Activated T-cell treated with anti-CD3 and anti-CD28 coated beads for 4 hours (primary cell): ENCODE measurements at places on chromosomes 3 and 15.

- DNase-seq: no peak
Observed at GRCh38 chr3:194640829-194641228, 7.6 kb upstream of the TMEM44 start.

DNA sequence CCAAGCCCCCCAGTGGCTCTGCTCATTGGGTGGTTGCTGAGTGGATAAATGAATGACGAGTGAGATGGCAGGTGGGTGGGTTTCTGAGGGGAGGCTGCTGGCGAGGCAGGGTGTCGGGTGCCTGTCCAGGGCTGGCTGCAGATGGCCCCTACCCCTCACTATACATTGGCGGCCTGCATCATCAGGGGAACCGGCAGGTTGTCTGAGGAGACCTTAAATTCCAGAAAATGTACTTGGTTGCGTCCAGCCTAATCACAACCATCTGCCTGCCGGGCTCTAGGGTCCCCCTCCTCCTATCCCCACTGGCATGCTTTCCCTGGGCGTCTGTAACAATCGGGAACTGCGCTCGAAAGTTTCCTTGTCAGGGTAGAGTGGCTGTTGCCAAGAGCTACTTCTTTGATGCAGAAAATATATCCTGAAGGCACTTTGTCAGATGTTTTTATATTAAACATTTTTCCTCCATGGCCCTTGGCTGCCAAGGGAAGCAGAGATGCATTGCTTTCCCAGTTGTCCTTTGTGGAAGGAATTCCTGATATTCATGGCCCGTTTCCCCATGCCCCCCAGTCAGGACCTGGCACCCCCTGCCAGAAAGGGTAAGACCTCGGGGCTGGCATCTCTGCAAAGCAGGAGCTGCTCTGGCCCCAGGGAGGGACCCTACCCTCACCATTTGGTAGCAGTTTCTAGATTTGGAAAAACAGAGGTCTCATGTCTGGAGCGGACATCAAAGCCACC, 22.9 kb downstream of the SMAD6 start:
- no peak for DNase-seq

- no peak for DNase-seq
Observed at GRCh38 chr3:78867409-78868372, 900.1 kb downstream of the ROBO1 start.

GRCh38 chr3:197748597-197749314, 927 bp upstream of the FYTTD1 start:
- no peak for DNase-seq

GRCh38 chr15:33795070-33795469, 173.2 kb upstream of the CHRM5 start:
- DNase-seq: no peak

- no peak for DNase-seq
Observed at GRCh38 chr15:77584201-77584600, 48.5 kb downstream of the LINGO1 start.

DNA sequence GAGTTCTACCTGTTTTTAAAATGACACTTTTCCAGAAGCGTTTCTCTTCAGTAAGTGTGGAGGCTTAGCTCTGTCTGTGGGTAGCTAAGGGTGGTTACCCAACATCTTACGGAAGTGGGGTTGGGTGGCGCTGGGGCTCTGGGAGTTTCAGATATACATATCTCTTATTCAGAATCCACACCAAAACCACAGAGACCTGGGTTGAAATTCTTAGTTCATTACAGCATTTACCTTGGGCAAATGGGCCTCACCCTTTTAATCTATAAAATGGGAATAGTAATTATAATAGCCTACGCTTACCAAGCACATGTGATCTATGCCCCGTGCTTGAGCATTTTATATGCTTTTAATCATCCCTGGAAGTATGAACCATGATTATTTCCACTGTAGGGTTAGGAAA, 9.4 kb downstream of the PTPRG start:
- no peak for DNase-seq

GRCh38 chr3:76502076-76502475, 537.8 kb upstream of the ROBO2 start:
- DNase-seq: no peak

- DNase-seq: peak; percentile 7
Observed at GRCh38 chr3:112847692-112848091, 1.0 kb upstream of the CD200R1L start.

DNA sequence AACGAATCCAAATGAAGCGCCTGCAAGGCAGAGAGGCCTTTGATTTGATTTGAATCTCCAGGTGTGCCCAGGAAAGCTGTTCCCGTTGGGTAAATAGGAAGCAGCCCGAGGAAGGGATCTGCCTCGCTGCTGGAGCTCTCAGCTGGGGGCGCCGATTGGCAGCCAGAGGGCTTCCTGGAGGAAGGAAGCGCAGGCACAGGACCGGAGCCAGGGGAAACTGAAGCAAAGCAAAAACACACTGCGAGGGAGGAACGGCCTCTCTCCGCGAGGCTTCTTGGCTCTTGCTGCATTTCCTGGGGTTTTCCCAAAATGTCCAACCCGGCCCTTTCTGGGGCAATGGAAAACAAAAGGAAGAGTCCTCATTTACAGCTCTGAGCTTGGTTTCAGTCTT, 80.3 kb downstream of the TMEM266 start:
- no peak for DNase-seq

GRCh38 chr15:65115542-65115941, 542 bp upstream of the UBAP1L start:
- no peak for DNase-seq

- no peak for DNase-seq
Observed at GRCh38 chr3:11155341-11156025, 1.2 kb downstream of the HRH1 start.

- DNase-seq: no peak
Observed at GRCh38 chr3:52670621-52671521, 14.8 kb downstream of the PBRM1 start.

DNA sequence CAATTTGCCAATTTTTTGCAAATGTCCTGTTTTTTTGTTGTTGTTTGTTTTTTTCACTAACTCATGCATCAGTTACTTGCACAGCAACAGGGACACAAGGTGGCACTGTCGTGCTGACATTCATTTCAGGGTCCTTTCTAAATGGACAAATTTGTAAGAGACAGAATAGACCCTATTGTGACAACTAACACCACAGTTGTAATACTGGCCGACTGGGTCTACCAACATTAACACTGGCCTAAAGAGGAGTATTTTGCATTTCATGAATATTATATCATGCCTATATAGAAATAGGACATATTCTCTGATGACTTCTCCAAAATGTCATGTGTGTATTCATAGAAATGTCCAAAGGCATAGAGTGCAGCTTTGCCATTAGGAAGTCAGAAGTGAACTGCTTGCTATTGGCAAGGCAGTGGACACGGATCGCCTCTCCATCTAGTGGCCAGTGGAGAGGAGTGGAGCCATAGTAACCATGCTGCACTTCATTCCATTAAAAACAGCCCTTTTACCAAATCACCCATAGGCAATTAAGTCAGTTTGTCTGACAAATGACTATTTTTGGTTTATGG, 54.8 kb downstream of the ZBTB20 start:
- peak; percentile 40 for DNase-seq

- no peak for DNase-seq
Observed at GRCh38 chr15:38695249-38696108, 130.9 kb upstream of the RASGRP1 start.

DNA sequence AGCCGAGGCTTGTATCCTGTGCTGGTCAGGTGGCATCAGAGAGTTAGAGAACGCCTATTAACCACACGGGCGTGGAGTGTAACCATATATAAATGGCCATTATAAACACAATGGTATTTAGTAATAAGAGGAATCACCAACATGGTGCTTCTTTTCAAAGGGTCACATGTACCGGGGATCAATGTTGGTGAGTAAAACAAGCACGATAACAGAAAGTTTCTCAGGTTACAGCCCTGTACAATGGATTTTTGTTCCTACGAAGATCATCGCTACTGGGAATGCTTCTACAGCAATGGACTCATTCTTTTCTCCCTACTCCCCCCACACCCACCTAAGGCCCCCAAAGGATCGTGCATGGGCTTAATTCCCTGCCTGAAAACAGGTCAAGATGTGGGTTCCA, 42.5 kb downstream of the MEIS2 start:
- no peak for DNase-seq

DNA sequence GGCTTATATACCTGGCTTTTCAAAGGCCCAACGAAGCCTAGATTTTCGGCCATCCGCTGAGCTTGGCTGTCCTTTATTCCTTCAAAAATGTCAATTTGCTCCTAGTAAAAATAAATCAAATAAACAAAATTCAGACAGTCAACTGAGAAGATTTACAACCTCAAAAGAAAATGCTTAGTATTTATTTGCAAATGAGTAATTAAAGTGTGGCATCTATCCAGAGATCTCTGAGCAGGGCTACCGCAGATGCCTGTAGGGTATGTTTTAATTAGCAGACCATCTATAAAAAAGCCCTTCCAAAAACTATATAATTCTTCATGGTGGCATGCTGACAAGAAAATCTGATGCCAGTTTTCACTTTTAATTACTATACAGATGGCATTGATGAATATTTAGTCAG, 136.2 kb downstream of the SUCLG2 start:
- DNase-seq: no peak

- DNase-seq: no peak
Observed at GRCh38 chr3:7204848-7205156, 343.9 kb downstream of the GRM7 start.

DNA sequence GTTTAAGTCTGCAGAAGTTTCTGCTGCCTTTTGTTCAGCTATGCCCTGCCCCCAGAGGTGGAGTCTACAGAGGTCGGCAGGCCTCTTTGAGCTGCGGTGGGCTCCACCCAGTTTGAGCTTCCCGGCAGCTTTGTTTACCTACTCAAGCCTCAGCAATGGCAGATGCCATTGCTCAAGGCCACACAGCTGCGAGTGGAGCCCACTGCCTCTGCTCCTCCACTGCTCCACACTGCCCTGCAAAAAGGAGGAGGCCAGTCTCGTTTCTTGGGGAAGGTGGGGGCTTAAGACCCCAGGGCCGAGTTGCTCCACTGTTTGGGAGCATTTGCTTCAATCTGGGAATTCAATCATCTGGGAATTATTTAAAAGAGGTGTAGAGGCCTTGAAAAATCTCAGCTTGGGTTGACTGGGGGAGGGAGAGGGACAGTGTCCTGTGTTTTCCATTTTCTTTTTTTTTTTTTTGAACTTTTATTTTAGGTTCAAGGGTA, 144.6 kb upstream of the MEF2A start:
- DNase-seq: no peak

GRCh38 chr3:71005702-71006321, 577.7 kb downstream of the FOXP1 start:
- no peak for DNase-seq

GRCh38 chr3:18247776-18248310, 177.3 kb downstream of the SATB1 start:
- no peak for DNase-seq

DNA sequence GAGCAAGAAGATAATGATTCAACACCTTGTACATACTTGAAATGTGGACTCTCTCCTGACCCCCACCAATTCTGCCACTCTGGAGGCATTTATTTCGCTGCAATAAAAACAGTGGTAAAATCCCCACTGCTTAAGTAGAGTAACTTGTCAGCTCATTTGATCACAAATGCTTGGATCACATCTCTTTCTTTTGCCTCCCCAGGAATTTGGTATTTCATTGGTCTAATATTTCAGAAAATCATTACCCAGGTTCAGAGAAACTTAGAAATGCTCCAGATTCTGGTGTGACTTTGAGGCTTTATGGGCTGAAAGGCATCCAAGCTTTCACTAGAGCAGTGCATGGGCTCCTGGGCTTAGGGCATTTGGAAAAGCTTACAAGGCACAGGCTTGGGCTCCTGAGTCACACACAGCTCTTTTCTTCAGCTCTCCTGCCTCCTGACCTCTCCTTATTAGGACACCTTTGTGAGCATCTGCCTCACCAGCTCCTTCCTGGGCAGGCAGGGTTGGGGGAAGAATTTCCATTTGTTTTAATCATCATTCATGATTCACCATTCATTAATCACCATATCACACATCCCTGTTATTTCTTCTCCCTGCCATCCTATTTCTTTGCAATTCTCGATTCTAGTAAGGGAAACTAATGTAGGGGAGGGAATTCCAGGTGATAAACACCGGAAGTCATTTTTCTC, 22.5 kb downstream of the CDCP1 start:
- DNase-seq: no peak

DNA sequence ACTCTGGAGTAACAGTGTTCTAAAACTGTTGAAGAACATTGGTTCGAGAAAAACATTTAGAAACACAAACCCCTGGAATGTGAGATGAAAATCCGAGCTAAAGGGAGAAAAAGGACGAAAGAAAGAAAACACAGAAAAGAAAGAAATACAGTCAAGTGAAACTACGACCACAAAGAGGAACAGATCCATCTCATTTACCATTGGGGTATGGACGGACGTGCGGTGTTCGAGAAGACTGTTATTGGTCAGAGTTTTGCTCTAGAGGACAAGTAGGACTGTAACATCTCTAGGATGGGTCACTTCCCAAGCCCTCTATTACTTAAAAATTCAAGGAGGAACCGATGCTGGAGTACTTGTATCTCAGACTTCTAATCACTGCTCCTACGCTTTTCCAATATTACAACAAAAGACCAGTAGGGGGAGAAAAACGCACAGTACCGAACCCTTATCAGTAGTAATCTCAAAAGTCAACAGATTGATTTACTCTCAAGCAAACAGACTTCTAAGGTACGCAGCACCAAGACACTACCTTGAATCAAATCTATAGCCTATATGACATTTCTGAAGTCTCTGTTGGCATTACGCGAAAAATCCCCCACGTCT, 1.1 kb upstream of the PIK3CA start:
- DNase-seq: peak; percentile 8

DNA sequence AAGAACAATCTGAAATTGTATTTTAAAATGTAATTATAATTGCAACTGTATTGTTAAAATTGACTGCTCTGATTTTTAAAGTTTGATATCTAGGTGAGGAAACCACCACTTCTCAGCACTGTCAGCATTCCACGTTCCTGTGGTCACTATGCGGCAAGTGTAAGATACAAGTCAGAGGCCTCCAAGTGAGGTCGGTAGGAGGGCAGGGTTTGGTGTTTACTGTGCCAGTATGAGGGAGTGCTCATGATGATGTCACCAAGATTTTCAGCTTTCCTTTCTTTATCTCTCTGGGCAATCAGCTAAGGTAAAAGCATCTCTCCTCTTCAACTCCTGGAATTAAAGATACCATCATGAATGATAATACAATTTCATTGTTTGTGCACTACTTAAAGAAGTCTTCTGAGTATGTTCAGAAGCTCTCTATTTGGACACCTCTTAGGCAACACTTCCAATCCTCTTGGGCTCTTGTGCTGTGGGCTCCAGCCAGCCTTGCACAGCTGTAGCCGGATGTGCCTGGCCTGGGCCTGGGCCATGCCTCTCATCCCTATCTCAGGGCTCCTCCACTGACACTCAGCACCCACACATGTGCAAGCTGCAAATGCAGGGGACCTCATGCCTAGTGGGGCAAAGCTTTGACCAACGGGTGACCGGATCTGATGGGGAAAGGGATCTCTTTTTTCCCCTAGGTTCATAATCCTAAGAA, 42.9 kb downstream of the CCR3 start:
- DNase-seq: peak; percentile 17

- no peak for DNase-seq
Observed at GRCh38 chr3:37787153-37787867, 74.4 kb upstream of the CTDSPL start.
